SJCRH30 (cell line): ENCODE measurements at places on chromosomes 12 and 14. TPM values are rescaled to one million over a fixed set of nuclear protein-coding genes. Genes with fewer than 3 reads are reported as not detected.

- no peaks in the 10 kb centered on the region for H3K4me1 ChIP-seq
- H3K36me3 ChIP-seq: no peaks in the 10 kb centered on the region
- H3K27me3 ChIP-seq: no peaks in the 10 kb centered on the region
- no peak overlapping the region for H3K4me3 ChIP-seq
- H3K27ac ChIP-seq: no peak overlapping the region
Observed at GRCh38 chr12:118459110-118459509, 82.8 kb downstream of the SUDS3 start.

DNA sequence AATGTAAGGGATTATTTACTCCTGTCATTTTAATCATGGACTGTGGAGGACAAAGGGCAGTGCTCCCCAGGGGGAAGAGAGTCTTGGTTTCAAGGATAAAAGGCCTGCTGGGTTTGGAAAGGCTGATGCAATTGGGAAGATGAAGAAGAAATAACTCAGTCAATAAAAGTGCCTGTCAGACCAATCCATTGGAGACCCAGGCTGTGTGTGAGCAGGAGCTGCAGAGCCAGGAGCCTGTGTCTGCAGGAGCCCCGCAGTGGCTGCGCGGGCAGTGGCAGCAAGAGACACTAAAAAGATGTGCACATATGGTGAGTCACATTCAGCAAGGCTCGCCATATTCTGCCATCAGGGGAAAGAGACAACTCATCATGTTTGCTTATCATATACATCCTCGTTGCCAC lies 90.4 kb downstream of the CRACR2A start:
- no peaks in the 10 kb centered on the region; the same call in none of the 2 replicates for H3K36me3 ChIP-seq
- no peaks in the 10 kb centered on the region for H3K4me1 ChIP-seq
- no peak overlapping the region for H3K27ac ChIP-seq
- DNase-seq: no peak
- H3K27me3 ChIP-seq: no peaks in the 10 kb centered on the region

- H3K4me1 ChIP-seq: peaks cover 6% of the 10 kb centered on the region; the same call in 1 of the 2 replicates
- H3K4me3 ChIP-seq: no peak overlapping the region
- H3K27me3 ChIP-seq: no peaks in the 10 kb centered on the region
- no peak overlapping the region for H3K27ac ChIP-seq
Observed at GRCh38 chr12:123109319-123109772, 41.5 kb downstream of the PITPNM2 start.

DNA sequence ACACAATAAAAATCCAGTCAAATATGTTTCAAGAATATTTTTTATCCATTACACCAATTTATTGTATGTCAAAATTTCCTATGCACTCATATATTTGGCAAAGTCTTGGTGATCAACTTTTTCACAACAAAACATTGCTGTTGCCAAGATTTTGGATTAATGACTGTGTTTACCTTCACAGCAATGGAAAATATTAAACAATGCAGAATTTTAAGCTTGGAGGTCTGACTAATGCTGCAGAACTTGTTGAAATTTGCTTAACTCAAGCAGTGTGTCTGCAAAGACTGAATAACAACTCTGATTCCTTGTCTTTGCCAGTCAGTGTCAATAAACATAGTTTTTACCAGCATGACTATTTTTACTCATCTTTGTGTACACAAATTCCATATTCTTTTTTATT lies 336.4 kb downstream of the CCER1 start:
- no peak overlapping the region for H3K4me3 ChIP-seq
- no peaks in the 10 kb centered on the region for H3K27me3 ChIP-seq
- H3K36me3 ChIP-seq: no peaks in the 10 kb centered on the region
- no peak for DNase-seq
- no peaks in the 10 kb centered on the region for H3K4me1 ChIP-seq
- H3K27ac ChIP-seq: no peak overlapping the region

DNA sequence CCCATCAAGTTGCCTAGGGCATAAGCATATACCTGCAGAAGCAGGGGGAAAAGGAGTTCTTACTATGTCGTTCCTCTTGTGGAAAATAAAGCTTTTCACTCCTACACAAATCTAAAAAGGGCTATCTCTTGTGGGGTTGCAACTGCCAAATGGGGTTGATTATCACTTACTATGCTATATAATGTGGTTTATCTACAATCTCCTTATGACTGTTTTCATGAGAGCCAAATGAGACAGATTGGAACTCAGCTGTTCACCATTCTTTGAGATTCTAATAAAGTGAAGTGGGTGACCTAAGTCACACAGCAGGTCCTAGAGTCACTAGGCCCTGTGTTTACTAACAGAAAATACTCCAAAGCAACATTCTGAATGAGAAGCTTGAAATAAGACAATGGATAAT lies 47.7 kb downstream of the CIT start:
- H3K4me1 ChIP-seq: no peaks in the 10 kb centered on the region
- no peak for DNase-seq
- no peak overlapping the region for H3K4me3 ChIP-seq
- H3K27me3 ChIP-seq: no peaks in the 10 kb centered on the region

- no peak overlapping the region for H3K27ac ChIP-seq
- no peaks in the 10 kb centered on the region for H3K27me3 ChIP-seq
- no peaks in the 10 kb centered on the region for H3K4me1 ChIP-seq
- H3K36me3 ChIP-seq: no peaks in the 10 kb centered on the region
- H3K4me3 ChIP-seq: no peak overlapping the region
- DNase-seq: no peak
Observed at GRCh38 chr12:21118760-21119159, 12.2 kb upstream of the SLCO1B1 start.

DNA sequence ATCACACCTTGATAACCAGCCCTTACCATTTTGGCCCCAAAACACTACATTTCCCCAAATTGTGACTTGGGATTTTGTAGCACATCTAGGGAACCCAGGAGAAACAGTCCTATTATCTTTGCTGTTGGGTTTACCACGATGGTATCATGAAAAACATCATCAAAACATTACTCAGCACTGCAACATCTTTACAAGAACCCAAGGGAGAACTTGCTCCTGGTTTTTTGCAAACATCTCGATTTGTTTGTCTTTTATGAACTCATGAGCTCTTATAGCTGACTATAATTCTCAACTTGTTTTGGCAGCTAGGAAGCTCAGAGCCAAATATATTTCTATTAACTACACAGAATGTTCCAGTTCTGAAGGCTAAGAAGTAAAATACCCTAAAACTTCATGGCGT lies 65.7 kb downstream of the TBX5 start:
- no peak for DNase-seq
- H3K27me3 ChIP-seq: 0 out of 2 replicates have a peak, but pooled peaks cover 3% of the 10 kb centered on the region
- H3K4me3 ChIP-seq: no peak overlapping the region
- H3K4me1 ChIP-seq: no peaks in the 10 kb centered on the region

DNA sequence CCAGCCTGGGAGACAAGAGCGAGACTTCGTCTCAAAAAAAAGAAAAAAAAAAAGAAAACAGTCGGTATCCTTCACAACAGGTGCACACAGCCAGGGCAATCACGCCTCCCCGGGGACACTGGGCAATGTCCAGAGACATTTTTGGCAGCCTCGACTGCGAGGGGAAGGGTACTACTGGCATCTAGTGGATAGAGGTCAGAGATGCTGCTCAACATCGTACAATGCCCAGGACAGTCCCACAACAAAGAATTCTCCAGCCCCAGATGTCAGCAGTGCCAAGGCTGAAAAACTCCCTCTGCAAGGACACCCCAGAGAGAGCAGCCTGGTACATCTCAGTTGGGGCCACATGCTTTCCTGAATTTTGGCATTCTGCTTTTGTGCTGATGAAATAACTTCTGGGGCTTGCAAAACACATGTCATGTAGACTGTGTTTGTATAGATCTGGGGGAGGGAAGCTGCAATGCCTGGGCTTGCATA lies 21.5 kb downstream of the ALDH2 start:
- H3K36me3 ChIP-seq: no peaks in the 10 kb centered on the region
- peak; percentile 86 for DNase-seq
- no peaks in the 10 kb centered on the region for H3K27me3 ChIP-seq

DNA sequence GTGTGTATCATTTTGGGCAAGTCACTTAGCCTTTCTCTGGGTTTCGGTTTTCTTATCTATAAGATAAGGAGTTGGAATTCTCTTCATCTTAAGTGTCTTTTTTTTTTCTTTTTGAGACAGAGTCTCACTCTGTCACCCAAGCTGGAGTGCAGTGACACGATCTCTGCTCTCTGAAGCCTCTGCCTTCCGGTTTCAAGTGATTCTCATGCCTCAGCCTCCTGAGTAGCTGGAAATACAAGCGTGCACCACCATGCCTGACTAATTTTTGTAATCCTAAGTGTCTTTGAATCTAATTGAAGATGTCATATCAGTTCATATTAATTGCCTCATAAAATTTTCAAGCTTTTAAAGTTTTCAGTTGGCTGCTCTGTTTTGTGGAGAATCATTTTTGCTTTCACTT lies 4.0 kb downstream of the SRGAP1 start:
- H3K27ac ChIP-seq: no peak overlapping the region
- peaks cover 5% of the 10 kb centered on the region; the same call in 1 of the 2 replicates for H3K4me1 ChIP-seq
- DNase-seq: no peak
- no peaks in the 10 kb centered on the region for H3K27me3 ChIP-seq
- no peak overlapping the region for H3K4me3 ChIP-seq

DNA sequence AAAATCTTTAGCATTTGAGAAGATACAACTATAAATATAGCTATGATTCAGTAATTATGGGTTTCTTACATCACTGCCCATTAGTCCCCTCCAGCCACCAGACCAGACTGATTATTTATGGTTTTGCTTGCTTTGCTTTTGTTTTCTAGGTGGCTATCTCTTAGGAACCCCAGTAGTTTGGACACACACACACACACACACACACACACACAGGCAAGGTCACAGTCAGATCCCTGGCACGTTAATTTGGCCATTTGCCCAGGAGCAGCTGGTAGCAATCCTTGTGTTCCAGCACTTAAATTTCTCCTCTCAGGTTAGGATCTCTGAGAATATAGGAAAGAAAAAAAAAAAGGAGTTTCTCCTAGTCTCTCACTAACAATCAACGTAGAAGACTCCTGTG lies 90.2 kb upstream of the RESF1 start:
- no peaks in the 10 kb centered on the region for H3K27me3 ChIP-seq
- no peak overlapping the region for H3K4me3 ChIP-seq
- no peaks in the 10 kb centered on the region for H3K36me3 ChIP-seq
- peaks cover 21% of the 10 kb centered on the region for H3K4me1 ChIP-seq
- DNase-seq: peak; percentile 82

DNA sequence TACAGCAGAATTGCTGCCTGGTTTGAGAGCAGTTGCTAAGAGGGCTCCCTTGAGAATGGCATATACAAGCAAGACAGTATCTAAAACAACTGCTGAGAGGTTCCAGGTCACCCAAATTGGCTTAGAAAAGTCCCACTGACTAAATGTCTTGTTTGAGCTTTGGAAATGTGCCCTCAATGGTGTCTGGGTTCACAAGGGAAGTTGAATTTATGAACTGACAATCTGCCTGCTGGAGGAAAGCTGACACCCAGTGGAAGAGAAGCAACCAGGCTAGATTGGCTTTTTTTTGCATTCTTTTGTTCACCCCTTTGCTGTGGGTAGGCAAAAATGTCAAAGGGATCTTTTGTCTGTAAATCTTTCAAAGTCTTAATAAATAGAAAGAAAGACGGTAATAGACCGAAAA lies 44.6 kb upstream of the NPFF start:
- H3K4me1 ChIP-seq: no peaks in the 10 kb centered on the region
- H3K4me3 ChIP-seq: no peak overlapping the region
- no peak for DNase-seq
- H3K36me3 ChIP-seq: peaks cover 9% of the 10 kb centered on the region; the same call in 1 of the 2 replicates

GRCh38 chr12:42854208-42854607 lies 264.7 kb upstream of the PRICKLE1 start:
- no peak overlapping the region for H3K4me3 ChIP-seq
- no peak overlapping the region for H3K27ac ChIP-seq
- H3K27me3 ChIP-seq: no peaks in the 10 kb centered on the region
- peaks cover 3% of the 10 kb centered on the region; the same call in 1 of the 2 replicates for H3K4me1 ChIP-seq

GRCh38 chr12:110670161-110670701 lies 18.7 kb downstream of the HVCN1 start:
- no peak overlapping the region for H3K27ac ChIP-seq
- no peaks in the 10 kb centered on the region for H3K4me1 ChIP-seq
- H3K36me3 ChIP-seq: no peaks in the 10 kb centered on the region
- no peaks in the 10 kb centered on the region for H3K27me3 ChIP-seq
- H3K4me3 ChIP-seq: no peak overlapping the region

FAM222A gene
- total RNA-seq: 17.5 and 18.9 TPM in 2 replicates

REC8 gene
- 1.1 and 2.5 TPM in 2 replicates for total RNA-seq

ZNF10 gene
- 13.0 and 14.1 TPM in 2 replicates for total RNA-seq

DNAJC22 gene
- total RNA-seq: 10.7 and 11.9 TPM in 2 replicates

CACNA1C gene
- total RNA-seq: not detected in 2 replicates

OTOGL gene
- total RNA-seq: 0.10 and 0.13 TPM in 2 replicates
